Heart right ventricle (tissue), 16 donors: ENCODE measurements at places on chromosomes 7 and 10.

GRCh38 chr10:6383096-6383812, 180.5 kb downstream of the PFKFB3 start:
- no peak overlapping the region for H3K27ac ChIP-seq
- no peak overlapping the region for H3K4me3 ChIP-seq
- DNase-seq: no peak
- H3K36me3 ChIP-seq: no peaks in the 10 kb centered on the region
- H3K27me3 ChIP-seq: no peaks in the 10 kb centered on the region
- no peaks in the 10 kb centered on the region for H3K4me1 ChIP-seq

GRCh38 chr10:75924309-75924902, 493.0 kb downstream of the LRMDA start:
- no peaks in the 10 kb centered on the region for H3K4me1 ChIP-seq
- no peak overlapping the region for H3K27ac ChIP-seq
- DNase-seq: no peak
- no peaks in the 10 kb centered on the region for H3K27me3 ChIP-seq

- H3K27ac ChIP-seq: no peak overlapping the region
- H3K27me3 ChIP-seq: peaks cover 5% of the 10 kb centered on the region
- H3K4me1 ChIP-seq: no peaks in the 10 kb centered on the region
- no peaks in the 10 kb centered on the region for H3K36me3 ChIP-seq
- no peak overlapping the region for H3K4me3 ChIP-seq
Observed at GRCh38 chr7:157892751-157893523, 556.1 kb downstream of the DNAJB6 start.

DNA sequence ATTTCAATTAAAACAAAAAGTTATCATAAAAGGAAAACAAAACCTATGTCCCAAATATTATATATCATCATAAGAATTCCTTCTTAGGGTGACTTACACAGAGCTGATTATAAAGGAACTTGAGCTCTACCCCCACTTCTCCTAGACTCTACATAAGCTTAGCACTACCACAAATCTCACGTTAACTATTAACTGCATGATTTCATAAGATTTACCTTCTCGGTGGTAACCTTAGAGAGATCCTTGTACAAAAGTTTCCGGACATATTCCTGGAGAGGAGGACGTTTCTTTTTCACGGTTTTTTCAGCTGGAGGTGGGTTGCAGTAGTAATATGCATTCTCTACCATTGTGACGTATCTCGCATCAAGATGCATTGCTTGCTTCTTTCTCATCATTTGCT, 83.7 kb downstream of the UPF2 start:
- no peak for DNase-seq
- H3K4me3 ChIP-seq: no peak overlapping the region
- no peaks in the 10 kb centered on the region for H3K27me3 ChIP-seq
- H3K27ac ChIP-seq: no peak overlapping the region
- H3K4me1 ChIP-seq: no peaks in the 10 kb centered on the region

DNA sequence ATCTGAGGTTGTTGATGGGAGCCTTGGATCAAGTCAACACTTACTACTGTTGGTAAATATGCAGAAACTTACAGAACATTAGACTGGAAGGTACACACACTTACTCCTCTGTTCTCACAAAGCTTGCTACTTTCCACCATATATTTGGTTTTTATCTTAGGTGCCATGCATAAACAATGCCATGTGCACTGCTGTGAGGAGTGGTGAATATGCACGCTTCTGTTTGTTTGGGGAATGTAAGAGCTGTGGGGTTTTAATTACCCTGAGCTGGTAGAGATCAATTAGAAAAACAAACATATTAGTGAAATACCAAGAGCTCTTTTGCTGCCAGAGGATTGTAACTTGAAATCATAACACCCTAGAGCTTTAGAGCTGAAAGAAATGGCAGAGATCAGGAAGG, 79.8 kb upstream of the ARID5B start:
- H3K27me3 ChIP-seq: no peaks in the 10 kb centered on the region
- no peak overlapping the region for H3K27ac ChIP-seq
- H3K4me3 ChIP-seq: no peak overlapping the region

GRCh38 chr7:366161-366803, 76.3 kb downstream of the FOXL3 start:
- no peaks in the 10 kb centered on the region for H3K36me3 ChIP-seq
- no peaks in the 10 kb centered on the region for H3K4me1 ChIP-seq
- no peak for DNase-seq
- no peak overlapping the region for H3K27ac ChIP-seq
- H3K4me3 ChIP-seq: no peak overlapping the region
- peaks cover 14% of the 10 kb centered on the region for H3K27me3 ChIP-seq

DNA sequence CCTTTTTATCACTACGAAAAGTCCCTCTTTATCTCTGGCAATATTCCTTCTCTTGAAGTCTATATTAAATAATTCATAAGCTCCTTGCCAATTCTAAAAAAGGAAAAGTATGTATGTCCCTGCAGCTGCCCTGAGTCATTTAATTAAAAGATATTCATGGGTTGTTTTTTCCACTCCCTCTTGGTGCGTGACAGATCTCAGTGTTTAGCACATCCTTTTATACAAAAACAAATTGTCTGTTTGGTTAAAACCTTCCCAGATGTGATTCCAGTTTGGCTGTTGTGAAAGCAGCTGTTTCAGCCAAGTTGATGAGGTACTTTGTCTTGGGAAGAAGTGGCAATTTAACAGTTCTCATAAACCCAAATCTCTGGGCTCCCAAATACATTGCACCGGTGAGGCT, 33.8 kb upstream of the PRLHR start:
- no peak overlapping the region for H3K4me3 ChIP-seq
- no peak for DNase-seq
- no peak overlapping the region for H3K27ac ChIP-seq
- H3K4me1 ChIP-seq: no peaks in the 10 kb centered on the region
- H3K27me3 ChIP-seq: peaks cover 17% of the 10 kb centered on the region

DNA sequence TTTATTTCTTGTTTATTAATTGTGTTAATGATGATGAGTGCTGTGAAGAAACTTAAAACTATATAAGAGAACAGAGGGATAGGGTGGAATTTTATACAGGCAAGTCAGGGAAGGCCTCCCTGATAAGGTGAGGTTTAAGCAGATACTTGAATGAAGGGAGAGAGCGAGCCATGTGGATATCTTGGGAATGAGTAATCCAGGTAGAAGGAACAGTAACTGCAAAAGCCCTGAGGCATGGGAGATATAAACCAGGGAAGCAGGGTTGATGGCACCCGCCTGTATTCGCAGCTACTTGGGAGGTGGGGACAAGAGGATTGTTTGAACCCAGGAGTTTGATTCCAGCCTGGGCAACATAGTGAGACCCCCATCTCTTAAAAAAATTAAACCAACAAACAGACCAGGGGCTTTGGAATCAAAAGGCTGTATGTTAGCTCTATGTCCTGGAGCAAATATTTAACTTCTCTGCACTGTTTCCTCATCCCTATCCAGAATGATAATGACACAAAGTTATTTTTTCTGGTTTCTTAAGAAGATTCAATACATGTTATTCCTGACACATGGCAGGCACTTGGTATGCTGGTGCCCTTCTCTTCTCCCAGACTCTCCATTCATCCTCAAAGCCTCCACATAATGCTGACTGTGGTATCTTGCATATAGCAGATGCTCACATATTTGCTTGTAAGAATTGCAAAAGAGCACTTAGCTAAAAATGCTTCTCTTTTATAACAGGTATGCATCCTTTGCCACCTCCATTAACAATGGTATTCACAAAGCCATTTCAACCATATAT, 169.3 kb downstream of the CHN2 start:
- H3K27ac ChIP-seq: no peak overlapping the region
- H3K27me3 ChIP-seq: no peaks in the 10 kb centered on the region
- no peak overlapping the region for H3K4me3 ChIP-seq
- no peaks in the 10 kb centered on the region for H3K36me3 ChIP-seq

- H3K4me1 ChIP-seq: peaks cover 29% of the 10 kb centered on the region
- H3K27me3 ChIP-seq: no peaks in the 10 kb centered on the region
- H3K4me3 ChIP-seq: no peak overlapping the region
- no peak for DNase-seq
Observed at GRCh38 chr10:22681783-22682183, 32.6 kb downstream of the PIP4K2A start.

GRCh38 chr10:120422457-120422856, 34.6 kb upstream of the PLPP4 start:
- H3K4me3 ChIP-seq: no peak overlapping the region
- no peaks in the 10 kb centered on the region for H3K36me3 ChIP-seq
- no peaks in the 10 kb centered on the region for H3K4me1 ChIP-seq
- H3K27ac ChIP-seq: no peak overlapping the region

DNA sequence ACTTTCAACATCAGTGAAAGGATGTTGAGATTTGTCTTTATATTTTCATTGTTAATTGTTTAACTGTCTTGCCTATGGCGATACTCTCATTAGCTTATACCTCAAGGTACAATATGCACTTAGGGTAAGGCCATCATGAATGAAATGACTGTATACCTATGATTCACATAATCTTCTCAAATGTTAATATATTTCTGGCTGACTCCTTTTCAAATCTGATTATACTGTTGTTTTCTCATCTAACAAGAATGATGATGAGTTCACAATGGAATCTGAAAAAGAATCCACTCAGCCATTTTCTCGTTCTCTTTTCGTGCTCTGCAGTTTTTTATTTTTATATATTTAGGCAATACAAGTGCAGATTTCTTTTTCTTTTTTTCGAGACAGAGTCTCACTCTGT, 159.1 kb downstream of the ARHGAP12 start:
- no peak overlapping the region for H3K4me3 ChIP-seq
- DNase-seq: no peak
- H3K27ac ChIP-seq: no peak overlapping the region
- H3K27me3 ChIP-seq: no peaks in the 10 kb centered on the region
- no peaks in the 10 kb centered on the region for H3K36me3 ChIP-seq
- H3K4me1 ChIP-seq: peaks cover 8% of the 10 kb centered on the region

DNA sequence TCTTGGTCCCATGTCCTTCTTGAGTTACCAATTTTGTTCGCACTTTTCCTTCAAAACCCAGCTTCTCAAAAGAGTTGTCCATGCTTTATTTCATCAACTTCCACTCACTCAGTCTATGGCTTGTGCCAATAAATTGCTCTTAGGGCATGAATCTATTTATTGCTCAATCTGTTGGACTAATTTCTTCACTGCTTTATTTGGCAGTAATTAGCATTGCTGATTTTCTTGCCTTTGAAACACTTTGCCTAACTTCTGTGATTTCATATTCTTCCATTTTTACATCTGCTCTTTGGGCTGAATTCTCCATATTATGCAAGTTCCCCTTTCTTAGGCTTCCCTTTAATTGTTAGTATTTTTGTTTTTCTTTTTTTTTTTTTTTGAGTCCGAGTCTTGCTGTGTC, 16.8 kb downstream of the DLD start:
- DNase-seq: no peak
- H3K4me3 ChIP-seq: no peak overlapping the region

DNA sequence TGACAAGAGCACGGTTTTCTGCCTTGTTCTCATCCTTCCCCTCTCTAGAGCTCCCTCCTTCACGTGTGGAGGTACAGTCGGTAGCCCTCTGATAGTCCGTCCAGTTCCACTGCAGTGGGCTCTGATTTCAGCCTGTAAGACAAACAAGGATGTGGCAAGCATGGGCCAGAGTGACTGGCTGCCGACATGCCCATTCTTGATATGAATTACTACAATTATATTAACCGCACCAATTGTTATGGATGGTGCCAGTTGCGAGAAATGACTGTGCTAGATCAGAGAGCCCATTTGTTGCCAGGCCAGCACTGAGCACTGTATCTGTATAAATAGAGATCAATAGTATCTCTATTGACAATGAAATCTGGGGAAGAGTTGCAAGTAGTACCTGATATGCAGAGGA, 146.6 kb downstream of the CHN2 start:
- H3K27ac ChIP-seq: no peak overlapping the region
- H3K4me1 ChIP-seq: peaks cover 35% of the 10 kb centered on the region
- no peak for DNase-seq
- H3K27me3 ChIP-seq: no peaks in the 10 kb centered on the region
- H3K4me3 ChIP-seq: no peak overlapping the region

GRCh38 chr10:43748560-43748959, 99.9 kb upstream of the ZNF32 start:
- H3K36me3 ChIP-seq: no peaks in the 10 kb centered on the region
- H3K27ac ChIP-seq: no peak overlapping the region
- no peak for DNase-seq

DNA sequence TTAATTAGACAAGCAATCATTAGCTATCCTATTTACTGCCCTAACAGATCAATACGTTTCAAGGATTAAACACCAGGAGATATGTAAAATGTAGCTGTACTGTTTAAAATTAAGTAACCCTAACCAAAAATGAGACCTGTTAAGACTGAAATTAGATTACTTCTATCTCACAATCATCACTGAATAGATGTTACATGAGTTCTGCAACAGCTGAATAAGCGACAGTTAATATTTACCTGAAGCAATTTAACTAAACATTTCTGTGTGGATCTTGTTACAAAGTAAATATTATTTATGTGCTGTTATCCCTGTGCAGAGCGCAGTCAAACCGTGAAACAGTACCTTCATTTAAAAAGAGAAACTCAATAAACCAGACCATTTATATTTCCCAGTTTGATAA, 122.5 kb downstream of the RELN start:
- H3K36me3 ChIP-seq: no peaks in the 10 kb centered on the region
- H3K4me3 ChIP-seq: no peak overlapping the region
- H3K27ac ChIP-seq: no peak overlapping the region

DNA sequence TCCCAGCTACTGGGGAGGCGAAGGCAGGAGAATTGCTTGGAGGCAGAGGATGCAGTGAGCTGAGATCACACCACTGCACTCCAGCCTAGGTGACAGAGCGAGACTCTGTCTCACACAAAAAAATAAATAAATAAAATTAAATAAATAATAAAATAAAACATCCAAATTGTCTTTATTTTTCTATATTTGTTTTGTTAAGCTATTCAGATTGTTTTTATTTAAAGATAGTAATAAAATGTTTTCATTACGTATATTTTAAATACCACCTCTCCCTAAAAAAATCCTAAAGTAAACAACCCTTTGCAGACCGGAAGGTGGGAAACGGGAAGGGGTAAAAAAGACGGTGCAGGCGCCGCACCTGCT, 70.7 kb upstream of the TNRC18 start:
- DNase-seq: no peak
- H3K27ac ChIP-seq: no peak overlapping the region
- H3K27me3 ChIP-seq: no peaks in the 10 kb centered on the region

- no peak for DNase-seq
- no peaks in the 10 kb centered on the region for H3K36me3 ChIP-seq
- no peak overlapping the region for H3K27ac ChIP-seq
- H3K4me3 ChIP-seq: no peak overlapping the region
- H3K4me1 ChIP-seq: no peaks in the 10 kb centered on the region
- no peaks in the 10 kb centered on the region for H3K27me3 ChIP-seq
Observed at GRCh38 chr7:3866277-3866676, 565.2 kb downstream of the SDK1 start.

- H3K27me3 ChIP-seq: no peaks in the 10 kb centered on the region
- H3K27ac ChIP-seq: no peak overlapping the region
- H3K4me1 ChIP-seq: no peaks in the 10 kb centered on the region
- no peak overlapping the region for H3K4me3 ChIP-seq
- DNase-seq: no peak
Observed at GRCh38 chr7:146728141-146728540, 611.5 kb downstream of the CNTNAP2 start.
